ENCODE measurements at places on chromosomes 2 and 18.

GRCh38 chr2:161063946-161064306 is 96.3 kb upstream of the TANK start:
- DNase-seq, result no peak

GRCh38 chr2:189874586-189875320 is 90.5 kb downstream of the PMS1 start:
- DNase-seq, result no peak

DNA sequence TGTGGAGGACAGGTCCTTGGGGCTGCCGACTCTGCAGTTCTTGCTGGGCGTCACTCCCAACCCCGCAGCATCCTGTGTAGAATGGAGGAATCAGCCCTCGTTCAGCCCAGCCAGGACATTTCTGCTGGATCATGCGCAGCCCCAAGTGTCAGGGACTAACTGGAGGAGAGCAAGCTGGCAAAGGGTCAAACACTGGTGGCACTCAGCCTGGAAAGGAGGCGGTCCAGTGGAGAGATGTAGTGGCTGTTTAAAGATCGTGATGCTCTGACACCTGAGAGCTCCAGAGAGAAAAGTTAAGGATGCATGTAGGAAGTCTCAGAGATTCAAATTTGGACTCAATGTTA is 63.6 kb upstream of the SH3RF3 start:
- DNase-seq, result no peak

- DNase-seq, result no peak
Measured at GRCh38 chr2:101788995-101789970, 91.8 kb downstream of the MAP4K4 start.

DNA sequence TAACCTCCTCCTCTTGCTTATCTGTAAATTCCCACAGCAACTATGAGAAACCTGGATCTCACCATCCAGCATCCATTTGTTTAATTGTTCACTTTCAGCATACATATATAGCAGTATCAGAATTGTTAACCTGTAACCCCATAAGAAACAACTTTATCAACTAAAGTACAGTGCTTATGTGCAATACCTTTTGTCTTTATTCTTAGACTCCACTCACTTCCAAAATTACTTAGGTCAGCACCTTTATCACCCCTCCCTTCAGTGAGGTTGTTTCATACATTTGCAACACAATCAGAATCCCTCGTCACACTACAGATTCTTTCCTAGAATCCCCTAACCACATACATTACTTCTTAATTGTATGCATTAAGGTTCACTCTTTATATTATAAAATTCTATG is 225.9 kb upstream of the NCKAP5 start:
- no peak for DNase-seq

DNA sequence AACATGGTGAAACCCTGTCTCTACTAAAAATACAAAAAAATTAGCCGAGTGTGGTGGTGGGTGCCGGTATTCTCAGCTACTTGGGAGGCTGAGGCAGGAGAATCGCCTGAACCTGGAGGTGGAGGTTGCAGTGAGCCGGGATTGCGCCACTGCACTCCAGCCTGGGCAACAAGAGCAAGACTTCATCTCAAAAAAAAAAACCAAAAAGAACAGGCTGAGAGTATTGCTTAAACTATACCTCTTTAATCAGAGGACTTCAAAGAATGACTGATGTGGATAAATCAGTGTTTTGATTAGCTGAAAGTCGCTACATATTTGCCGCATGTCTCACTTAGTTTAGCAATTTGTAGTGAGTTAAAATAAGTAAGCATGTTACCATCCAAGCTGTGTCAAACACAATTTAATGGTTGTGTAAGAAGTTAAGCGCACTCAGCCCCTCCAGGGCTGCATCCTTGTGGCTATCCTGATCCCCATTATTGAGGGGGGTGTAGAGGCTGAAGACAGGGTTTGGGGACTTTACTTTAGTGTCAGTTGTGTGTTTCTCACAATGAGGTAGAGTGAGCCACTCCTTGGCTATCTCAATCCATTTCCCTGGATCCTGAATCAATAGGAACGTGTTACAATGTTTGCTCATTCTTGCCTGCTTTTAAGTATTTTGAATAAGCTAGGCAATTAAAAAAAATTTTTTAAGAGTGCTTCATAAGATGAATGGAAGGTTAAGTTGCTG is 11.0 kb upstream of the FARP2 start:
- DNase-seq, result no peak

DNA sequence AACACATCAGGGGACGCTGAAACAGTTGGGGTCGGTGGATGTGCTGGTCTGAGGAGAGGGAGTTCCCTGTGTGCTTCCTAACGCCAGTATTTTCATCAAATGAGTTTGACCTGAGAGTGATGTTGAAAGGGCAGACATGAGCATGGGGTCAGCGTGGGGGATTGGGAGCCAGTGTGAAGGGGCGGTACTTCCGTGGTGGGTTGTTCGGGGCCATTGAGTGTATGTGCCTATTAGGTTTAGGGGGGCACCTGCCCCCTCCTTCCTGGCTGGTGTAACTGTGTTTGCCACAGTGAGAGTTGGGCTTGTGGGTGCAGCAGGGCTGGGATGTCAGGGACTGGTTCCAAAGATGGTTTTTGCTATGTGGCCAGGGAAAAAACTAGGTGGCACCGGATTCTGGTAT is 24.4 kb downstream of the SPEG start:
- DNase-seq, result no peak

DNA sequence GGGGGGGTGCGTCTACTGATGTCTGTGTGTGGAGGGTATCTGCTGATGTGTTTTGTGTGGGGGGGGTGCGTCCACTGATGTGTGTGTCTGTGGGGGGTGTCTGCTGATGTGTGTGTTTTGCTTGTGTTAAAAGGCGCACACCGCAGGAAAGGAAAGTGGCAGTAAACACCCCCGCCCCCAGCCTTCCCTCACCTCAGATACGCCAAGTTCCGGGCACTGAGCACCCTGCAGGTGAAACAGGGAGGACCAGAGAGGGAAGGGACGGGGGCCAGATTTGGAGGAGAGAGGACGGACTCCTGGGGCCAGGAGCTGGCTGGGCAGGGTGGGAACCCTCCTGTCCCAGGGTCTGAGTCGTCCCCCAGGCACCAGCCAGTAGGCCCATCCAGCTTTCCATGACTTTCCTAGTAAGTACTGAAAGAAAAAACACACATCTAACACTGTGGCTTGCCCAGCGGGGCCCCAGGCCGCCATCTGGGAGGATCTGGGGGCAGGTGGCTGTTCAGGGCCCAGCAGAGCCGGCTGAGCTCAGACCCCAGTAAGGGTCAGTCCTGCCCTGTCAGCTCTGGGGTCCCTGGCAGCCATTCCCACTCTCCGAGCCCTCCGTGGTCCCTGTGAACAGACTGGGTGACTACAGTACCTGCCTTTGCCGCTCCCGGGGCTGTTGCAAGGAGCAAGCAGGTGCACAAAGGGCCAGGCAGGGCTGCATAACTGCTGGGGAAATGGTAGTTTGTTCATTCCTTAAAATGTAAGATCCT is 126.9 kb downstream of the NFATC1 start:
- DNase-seq, result peak; percentile 47

GRCh38 chr2:237487496-237487895 is 445 bp downstream of the MLPH start:
- DNase-seq, result no peak

Measured in stimulated activated CD8-positive, alpha-beta memory T cell treated with anti-CD3 and anti-CD28 coated beads, Interleukin-15, amount 100 ng/mL, for 4 hours (primary cell).